ENCODE measurements at places on chromosomes 7 and 10. TPM values are rescaled to one million over a fixed set of nuclear protein-coding genes. Genes with fewer than 3 reads are reported as not detected.

The HTR7 gene
- total RNA-seq: not detected

- no peak overlapping the region for H3K4me3 ChIP-seq
- H3K36me3 ChIP-seq: peaks cover 11% of the 10 kb centered on the region
- no peaks in the 10 kb centered on the region for H3K27me3 ChIP-seq
- H3K4me1 ChIP-seq: peaks cover 15% of the 10 kb centered on the region
- no peak overlapping the region for H3K27ac ChIP-seq
- DNase-seq: no peak
Observed at GRCh38 chr7:100685049-100685605, 8.9 kb downstream of the GIGYF1 start.

The GIMAP5 gene
- total RNA-seq: 63.9 TPM

- H3K27ac ChIP-seq: no peak overlapping the region
- H3K27me3 ChIP-seq: no peaks in the 10 kb centered on the region
- no peaks in the 10 kb centered on the region for H3K36me3 ChIP-seq
- DNase-seq: no peak
Observed at GRCh38 chr7:137577184-137577583, 233.7 kb upstream of the PTN start.

DNA sequence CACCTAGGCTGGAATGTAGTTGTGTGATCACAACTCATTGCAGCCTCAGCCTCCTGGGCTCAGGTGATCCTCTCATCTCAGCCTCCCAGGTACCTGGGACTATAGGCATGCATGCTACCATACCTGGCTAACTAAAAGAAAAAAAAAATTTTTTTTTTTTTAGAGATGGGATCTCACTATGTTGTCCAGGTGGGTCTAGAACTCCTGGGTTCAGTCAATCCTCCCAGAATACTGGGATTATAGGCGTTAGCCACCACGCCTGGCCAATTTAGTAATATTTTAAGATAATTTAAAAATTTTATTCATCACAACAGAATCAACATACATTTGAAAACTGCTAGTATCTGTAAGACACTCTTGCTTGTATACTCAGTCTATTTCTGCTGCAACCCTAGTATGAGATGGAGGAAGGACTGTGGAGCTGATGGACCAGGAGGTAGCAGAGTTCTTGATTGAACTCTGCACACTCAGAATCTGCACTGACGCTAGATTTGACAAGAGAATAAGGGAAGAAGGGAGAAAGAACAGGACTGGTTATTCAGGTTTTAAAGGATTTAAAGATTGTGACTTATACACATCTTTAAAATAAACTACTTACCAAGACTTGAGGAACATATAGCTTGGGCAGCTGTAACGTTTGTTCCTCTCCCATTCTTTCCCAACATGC, 57.6 kb downstream of the VCL start:
- H3K4me1 ChIP-seq: peaks cover 12% of the 10 kb centered on the region
- H3K36me3 ChIP-seq: no peaks in the 10 kb centered on the region
- no peak overlapping the region for H3K27ac ChIP-seq
- no peak for DNase-seq

The CPN1 gene
- total RNA-seq: not detected

DNA sequence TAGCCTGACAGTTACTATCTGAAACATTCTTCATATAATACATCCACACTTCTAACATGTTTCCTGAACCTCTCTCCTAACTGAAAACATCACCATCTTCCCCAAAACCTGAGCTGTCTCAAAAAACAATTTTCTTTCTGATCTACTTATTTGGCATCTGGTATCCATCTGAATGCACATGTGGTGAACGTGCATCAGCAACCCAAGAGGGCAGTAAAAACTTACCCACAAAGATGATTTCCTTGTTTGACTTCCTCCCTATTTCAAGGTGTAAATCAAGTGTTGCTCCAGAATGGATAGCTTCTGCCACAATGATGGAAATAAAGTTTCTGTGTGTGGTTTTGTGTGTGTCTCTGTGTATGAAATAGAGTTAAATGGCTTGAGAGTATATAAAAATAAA, 500.4 kb downstream of the MAGI2 start:
- no peaks in the 10 kb centered on the region for H3K36me3 ChIP-seq
- no peaks in the 10 kb centered on the region for H3K27me3 ChIP-seq
- no peak overlapping the region for H3K27ac ChIP-seq
- no peaks in the 10 kb centered on the region for H3K4me1 ChIP-seq
- no peak for DNase-seq

GRCh38 chr7:116188-116981, 76.0 kb upstream of the FAM20C start:
- H3K27ac ChIP-seq: no peak overlapping the region
- H3K36me3 ChIP-seq: no peaks in the 10 kb centered on the region
- DNase-seq: no peak
- H3K4me3 ChIP-seq: no peak overlapping the region

The ATP6V0A4 gene
- total RNA-seq: not detected

DNA sequence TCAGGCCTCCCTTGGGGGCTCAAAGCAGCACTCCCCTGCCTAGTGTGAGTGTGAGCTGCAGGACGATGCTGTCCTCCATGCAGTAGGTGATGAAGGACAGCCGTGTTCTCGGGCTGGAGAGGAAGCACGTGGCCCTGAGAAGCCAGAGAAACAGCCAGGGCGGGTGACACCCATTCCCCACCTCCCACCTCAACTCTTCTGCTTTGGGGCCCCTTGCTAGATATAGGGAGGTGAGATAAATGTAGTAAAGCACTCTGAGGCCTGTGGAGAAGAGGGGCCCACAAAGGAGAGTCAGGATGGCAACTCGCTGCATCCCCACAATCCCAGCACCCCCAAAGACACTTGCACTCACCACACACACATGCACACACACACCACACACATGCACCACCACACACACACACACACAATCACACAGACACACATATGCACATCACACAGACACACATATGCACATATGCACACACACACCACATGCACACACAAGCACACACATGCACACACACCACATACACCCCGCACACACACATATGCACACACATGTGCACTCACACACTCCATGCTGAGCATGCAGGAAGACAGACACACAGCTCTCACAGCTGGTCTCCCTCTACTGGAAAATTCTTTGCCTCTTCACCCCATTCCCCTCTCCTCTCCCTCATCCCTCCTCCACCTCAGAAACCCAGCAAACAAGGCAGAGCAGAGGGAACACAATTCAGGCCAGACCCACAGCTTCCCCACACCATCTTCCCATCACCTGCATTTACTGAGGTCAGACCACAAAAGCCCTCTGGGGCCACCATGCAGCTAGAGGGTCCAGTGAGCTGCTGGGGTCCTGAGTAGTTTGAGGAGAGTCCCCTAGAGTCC, 30.5 kb downstream of the ANXA8 start:
- no peak overlapping the region for H3K27ac ChIP-seq
- H3K4me3 ChIP-seq: no peak overlapping the region
- no peaks in the 10 kb centered on the region for H3K4me1 ChIP-seq
- no peaks in the 10 kb centered on the region for H3K27me3 ChIP-seq
- no peak for DNase-seq

DNA sequence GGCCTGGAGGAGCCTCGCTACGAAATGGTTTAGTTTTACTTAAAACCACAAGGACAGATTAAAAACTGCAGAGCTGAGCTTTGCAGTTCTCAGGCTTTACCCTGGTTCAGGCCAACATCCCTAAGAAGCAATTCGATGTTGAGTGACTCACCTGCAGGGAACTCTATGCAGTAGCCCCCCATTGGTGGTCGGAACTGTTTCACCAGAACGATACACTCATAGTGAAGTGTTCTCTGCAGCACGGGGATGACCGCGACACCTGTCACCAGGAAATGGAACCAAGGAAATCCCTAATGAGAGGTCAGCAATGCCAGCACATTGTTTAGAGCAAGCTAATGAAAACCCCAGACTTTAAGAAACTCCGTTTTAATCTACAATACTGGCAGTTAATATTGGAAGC, 18.0 kb downstream of the NUDT5 start:
- DNase-seq: no peak
- no peak overlapping the region for H3K27ac ChIP-seq
- peaks cover 19% of the 10 kb centered on the region for H3K4me1 ChIP-seq
- H3K4me3 ChIP-seq: no peak overlapping the region
- H3K27me3 ChIP-seq: no peaks in the 10 kb centered on the region
- H3K36me3 ChIP-seq: peaks cover 33% of the 10 kb centered on the region

DNA sequence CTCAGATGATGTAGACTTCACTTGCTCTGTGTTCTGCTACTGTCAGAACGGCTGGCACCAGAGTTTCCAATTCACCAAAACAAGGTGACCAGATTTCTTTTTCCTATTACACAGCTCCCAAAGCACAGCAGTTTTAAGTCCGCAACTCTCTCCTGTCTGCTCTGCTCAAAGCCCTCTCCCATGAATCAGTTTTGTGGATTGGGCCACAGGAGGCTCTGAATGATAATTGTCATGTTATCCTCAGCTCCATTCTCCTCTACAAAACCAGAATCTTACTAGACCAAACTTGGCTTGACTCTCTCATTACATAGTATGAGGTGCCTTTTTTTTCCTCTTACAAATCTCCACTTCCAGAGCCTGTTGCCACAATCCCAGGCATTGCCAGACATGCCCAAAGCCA, 223.5 kb downstream of the SNX13 start:
- H3K27ac ChIP-seq: no peak overlapping the region
- no peak overlapping the region for H3K4me3 ChIP-seq
- DNase-seq: no peak
- no peaks in the 10 kb centered on the region for H3K27me3 ChIP-seq
- no peaks in the 10 kb centered on the region for H3K4me1 ChIP-seq

DNA sequence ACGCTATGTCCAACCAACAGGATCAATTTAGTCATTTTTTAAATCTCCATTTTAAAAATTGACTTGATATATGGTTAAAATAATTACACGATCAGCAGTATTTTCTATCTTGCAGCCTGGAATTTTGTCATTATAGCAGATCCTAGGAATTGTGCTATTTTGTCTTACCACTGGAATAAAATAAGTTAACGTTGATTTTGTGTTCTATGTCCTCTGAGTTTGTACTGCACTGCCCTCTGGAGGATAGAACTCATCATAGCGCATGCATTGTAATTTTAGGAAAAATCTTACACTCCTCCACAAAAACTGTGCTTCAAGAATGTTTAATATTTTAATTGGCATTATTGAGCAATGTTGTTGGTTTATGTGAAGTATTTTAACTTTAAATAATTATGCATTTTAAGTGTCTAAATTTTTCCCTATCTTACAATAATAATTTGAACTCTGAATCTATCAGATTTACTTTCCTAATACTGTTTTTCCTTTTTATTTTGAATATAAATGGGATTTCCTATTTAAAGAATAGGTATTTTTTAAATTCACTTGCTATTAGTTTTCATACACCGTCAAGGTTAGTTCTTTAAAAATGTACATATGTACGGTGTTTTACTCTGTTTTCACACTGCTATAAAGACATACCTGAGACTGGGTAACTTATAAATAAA, 220.1 kb downstream of the PPP1R3A start:
- no peak for DNase-seq
- no peak overlapping the region for H3K27ac ChIP-seq
- H3K27me3 ChIP-seq: no peaks in the 10 kb centered on the region
- no peaks in the 10 kb centered on the region for H3K4me1 ChIP-seq

DNA sequence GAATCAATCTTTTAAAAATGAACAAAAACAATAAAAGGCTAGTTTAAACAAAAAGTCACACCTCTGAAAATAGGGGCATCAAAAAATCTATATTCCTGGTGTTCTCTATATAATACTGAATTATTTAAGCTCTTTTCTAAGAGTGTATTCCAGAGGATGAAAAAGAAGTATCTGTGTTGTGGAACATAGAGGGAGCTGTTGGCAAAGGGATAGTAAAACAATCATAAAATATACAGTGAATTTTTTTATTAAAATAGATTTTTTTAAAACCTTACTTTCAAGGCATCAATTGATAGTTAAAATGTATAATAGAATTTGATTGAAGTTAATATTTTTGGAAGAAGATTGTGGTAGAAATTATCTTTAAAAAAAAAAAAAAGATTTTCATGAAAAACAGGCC, 1409.1 kb upstream of the CELF2 start:
- H3K4me3 ChIP-seq: no peak overlapping the region
- no peak for DNase-seq
- H3K27ac ChIP-seq: no peak overlapping the region

GRCh38 chr10:47061776-47062175, 150.5 kb downstream of the PTPN20 start:
- no peaks in the 10 kb centered on the region for H3K36me3 ChIP-seq
- H3K27me3 ChIP-seq: no peaks in the 10 kb centered on the region
- no peak overlapping the region for H3K4me3 ChIP-seq
- no peak overlapping the region for H3K27ac ChIP-seq

DNA sequence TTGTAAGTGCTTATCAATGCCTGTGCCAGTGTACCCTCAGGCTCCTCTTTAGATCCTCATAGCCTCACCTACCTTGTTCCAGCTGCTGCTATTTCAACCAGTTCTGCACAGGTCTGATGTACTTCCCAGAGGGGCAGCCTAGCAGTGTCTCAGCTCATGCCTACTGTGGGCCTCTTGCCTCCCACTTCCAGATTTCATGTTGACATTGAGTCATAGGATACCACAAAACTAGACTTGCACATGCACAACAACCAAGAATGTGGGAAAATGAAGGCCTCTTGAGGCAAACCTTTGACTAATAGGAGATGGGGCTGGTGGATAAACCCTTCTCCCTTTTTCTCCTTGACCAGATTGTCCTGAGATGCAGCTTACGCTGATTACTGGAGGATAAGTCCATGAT, 31.0 kb downstream of the PON3 start:
- no peaks in the 10 kb centered on the region for H3K27me3 ChIP-seq
- DNase-seq: no peak
- H3K4me1 ChIP-seq: no peaks in the 10 kb centered on the region

The OPN4 gene
- not detected for total RNA-seq

DNA sequence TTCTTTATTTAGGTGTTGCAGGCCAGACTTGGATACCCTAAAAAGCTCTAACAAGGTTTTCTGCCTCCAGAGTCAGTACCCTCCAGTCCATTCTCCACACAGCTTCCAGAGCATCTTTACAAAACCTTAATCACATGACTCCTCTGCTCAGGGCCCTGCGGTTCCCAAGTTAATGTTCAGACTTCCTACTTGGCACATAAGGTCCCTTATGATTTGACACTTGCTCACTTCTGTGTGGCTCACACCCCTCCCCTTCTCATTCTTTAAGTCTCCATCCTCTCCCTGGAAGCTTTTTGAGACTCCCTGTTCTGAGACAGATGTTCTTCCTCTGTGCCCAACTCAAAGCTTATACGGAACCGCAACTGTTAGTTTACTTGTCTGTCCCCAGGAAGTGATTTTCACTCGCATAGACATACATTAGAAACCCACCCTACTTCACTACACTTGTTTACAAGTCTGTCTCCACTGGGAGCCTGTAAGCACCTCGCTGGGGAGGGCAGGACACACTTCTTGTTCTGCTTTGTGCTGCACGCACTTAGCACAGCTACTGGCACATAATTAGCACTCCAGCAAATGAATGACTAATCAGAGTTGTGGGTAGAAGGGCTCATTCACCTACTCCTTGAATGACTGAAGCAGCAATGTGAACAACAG, 154.3 kb upstream of the LAMB4 start:
- H3K4me1 ChIP-seq: no peaks in the 10 kb centered on the region
- H3K36me3 ChIP-seq: no peaks in the 10 kb centered on the region
- H3K27ac ChIP-seq: no peak overlapping the region

The GPER1 gene
- total RNA-seq: not detected

All from CD8-positive, alpha-beta memory T cell (primary cell).